Adrenal gland (tissue), 19 donors: ENCODE measurements at places on chromosomes 7 and 10. TPM values are rescaled to one million over a fixed set of nuclear protein-coding genes. Genes with fewer than 3 reads are reported as not detected.

GRCh38 chr7:114527589-114527988, 113.0 kb downstream of the FOXP2 start:
- no peak overlapping the region for H3K4me3 ChIP-seq
- H3K36me3 ChIP-seq, result no peaks in the 10 kb centered on the region
- DNase-seq, result no peak
- H3K27me3 ChIP-seq, result no peaks in the 10 kb centered on the region

DNA sequence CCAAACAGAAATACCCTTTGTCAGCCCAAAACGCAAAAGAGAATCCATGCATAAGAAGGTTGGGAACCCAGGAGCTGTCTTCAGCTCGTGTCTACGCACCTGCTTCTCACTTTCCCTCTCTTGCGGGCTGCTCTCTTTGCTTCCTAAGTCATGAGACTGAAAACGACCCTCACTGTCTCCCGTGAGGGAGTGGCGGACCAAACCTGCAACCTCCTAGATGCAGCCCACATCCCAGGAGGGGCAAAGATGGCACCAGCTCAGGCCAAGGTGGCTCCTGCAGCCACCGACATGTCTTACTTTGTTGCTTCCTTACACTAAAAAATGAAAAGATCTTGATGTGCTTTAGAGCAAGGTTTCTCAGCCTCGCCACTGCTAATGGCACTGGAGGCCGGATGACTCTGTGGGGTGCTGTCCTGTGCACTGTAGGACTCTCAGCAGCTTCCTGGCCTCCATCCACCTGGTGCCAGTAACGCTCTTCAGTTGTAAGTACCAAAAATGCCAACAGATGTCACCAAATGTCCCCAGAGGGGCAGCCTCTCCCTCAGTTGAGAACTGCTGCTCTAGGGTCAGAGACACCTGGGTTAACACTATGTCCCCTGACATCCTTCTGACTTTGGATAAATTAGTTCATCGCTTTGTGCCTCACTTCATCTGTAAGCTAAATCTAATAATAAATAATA, 179.8 kb upstream of the PFKP start:
- no peaks in the 10 kb centered on the region for H3K36me3 ChIP-seq
- no peak for DNase-seq
- no peak overlapping the region for H3K27ac ChIP-seq
- H3K4me1 ChIP-seq, result no peaks in the 10 kb centered on the region

- no peak overlapping the region for H3K4me3 ChIP-seq
- no peaks in the 10 kb centered on the region for H3K27me3 ChIP-seq
- no peaks in the 10 kb centered on the region for H3K4me1 ChIP-seq
- H3K27ac ChIP-seq, result no peak overlapping the region
- no peak for DNase-seq
Measured at GRCh38 chr7:23863209-23863787, 153.3 kb downstream of the STK31 start.

DNA sequence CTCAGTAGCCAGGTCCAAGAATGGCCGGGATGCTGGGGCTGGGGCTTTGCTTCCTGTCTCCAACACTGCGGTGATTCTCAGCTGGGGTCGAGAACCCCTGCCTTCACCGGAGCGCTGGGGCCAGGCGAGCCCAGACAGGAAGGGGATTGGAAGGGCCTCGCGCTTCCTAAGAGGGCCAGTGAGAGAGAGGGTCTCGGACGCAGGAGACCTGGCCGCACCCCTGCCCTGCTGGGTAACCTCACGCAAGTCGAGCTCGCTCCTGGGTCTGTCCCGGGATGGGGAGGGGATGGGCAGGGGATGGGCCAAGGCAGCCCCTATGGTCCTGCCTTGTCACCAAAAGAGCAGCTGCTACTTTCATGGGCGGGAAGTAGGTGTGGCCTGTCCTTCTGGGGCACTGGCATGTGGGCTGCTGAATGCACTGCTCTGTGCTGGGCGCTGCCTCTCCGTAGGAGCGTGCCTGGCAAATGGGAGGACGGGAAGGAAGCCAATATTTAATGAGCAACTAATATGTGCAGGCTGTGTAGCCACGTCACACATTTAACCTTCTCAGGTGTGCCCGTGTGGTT, 20.0 kb downstream of the KCNK18 start:
- peaks cover 12% of the 10 kb centered on the region for H3K4me1 ChIP-seq
- no peak overlapping the region for H3K27ac ChIP-seq
- H3K4me3 ChIP-seq, result peak overlapping the region; percentile 48

DNA sequence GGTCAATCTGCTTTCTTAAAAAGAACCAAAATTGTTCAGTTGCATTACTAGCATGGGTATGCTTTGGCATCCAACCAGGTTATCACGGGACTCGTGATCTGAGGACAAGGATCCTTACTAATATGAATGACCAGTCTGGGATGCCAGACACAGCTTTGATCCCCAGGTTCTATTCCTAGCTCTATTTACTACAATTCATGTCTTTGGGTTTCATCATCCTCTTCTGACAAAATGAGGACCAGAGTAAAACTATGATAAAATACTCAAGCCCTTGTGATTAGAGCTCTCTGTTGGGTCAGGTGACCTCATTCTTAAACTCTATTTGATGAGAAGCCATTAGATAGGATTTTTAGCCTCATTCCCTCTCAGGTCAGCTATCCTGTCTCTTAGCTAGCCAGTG, 119.8 kb downstream of the SLC25A13 start:
- no peak for DNase-seq
- H3K4me3 ChIP-seq, result no peak overlapping the region
- H3K27ac ChIP-seq, result no peak overlapping the region

DNA sequence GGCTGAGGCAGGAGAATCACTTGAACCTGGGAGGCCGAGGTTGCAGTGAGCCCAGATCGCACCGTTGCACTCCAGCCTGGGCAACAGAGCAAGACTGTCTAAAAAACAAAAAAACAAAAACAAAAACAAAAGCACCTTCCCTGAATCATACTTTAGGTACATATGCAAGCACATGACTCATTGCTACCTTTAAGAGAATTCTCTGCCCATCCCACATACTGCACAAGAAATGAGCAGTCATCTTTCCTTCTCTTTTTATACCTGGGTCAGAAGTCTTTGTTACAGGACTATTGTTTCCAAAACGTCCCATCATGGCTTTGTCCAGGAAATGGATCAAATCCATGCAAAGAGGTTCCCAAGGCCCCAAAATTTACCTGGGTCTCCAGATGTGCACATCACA, 21.5 kb upstream of the AKR1B10 start:
- peaks cover 10% of the 10 kb centered on the region for H3K4me1 ChIP-seq
- DNase-seq, result no peak
- H3K27ac ChIP-seq, result no peak overlapping the region
- H3K27me3 ChIP-seq, result no peaks in the 10 kb centered on the region
- H3K36me3 ChIP-seq, result no peaks in the 10 kb centered on the region

Gene PLAC9
- total RNA-seq, result 26.6 TPM

Gene UNCX
- total RNA-seq, result not detected
